Epithelial cell of esophagus (primary cell): ENCODE measurements at places on chromosomes 7 and 10.

GRCh38 chr10:127934383-127934782 is 27.5 kb downstream of the PTPRE start:
- DNase-seq = no peak

DNA sequence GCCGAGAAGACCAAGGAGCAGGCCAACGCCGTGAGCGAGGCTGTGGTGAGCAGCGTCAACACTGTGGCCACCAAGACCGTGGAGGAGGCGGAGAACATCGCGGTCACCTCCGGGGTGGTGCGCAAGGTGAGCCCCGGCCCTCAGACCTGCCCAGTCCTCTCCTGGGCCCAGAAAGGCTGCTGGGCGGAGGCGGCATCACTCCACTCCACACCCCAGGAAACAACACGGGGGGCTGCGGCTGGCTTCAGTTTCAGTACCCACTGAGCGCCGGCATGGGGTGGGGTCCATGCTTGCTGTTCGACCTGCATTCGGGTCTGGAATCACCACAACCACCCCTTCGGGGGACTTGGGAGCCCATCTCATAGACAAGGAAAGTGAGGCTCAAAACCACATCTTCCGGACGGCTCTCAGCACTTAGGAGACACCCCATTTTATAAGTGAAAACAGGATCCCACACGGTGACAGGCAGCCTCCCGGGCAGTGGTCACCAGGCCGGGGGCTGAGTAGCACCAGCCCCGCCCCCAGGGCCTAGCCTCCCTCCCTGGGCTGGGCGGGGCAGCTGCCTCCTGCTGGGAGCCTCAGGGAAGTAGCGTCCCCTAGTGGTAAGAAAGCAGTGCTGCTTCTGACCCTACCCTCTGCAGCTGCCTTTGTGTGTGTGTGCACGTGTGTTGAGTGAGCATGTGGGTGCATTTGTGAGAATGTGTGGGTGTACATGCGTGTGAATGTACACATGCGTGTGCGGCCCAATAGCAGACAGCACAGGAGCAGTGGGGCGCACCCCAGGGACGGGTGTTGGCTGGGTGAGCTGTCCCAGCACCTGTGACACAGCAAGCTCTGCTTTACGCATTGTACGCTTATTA is 1.8 kb downstream of the SNCG start:
- peak; percentile 76 for DNase-seq

- DNase-seq = peak; percentile 45
Observed at GRCh38 chr7:157228864-157229422, 90.2 kb downstream of the UBE3C start.

DNA sequence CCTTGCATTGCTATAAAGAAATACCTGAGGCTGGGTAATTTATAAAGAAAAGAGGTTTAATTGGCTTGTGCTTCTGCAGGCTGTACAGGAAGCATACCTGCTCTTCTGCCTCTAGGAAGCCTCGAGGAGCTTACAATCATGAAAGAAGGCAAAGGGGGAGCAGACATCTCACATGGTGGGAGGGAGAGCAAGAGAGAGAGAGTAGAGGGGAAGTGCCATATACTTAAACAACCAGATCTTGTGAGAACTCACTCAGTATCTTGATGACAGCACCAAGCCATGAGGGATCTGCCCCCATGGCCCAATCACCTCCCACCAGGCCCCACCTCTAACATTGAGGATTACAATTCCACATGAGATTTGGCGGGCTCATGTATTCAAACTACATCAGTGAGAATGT is 79.1 kb upstream of the HECW1 start:
- no peak for DNase-seq

- DNase-seq = peak; percentile 84
Observed at GRCh38 chr10:116427671-116428070, at the start of gene PNLIPRP3. PNLIPRP3 (plus strand) TSS chr10:116427847; CDS start chr10:116428013, 166 bp downstream.

DNA sequence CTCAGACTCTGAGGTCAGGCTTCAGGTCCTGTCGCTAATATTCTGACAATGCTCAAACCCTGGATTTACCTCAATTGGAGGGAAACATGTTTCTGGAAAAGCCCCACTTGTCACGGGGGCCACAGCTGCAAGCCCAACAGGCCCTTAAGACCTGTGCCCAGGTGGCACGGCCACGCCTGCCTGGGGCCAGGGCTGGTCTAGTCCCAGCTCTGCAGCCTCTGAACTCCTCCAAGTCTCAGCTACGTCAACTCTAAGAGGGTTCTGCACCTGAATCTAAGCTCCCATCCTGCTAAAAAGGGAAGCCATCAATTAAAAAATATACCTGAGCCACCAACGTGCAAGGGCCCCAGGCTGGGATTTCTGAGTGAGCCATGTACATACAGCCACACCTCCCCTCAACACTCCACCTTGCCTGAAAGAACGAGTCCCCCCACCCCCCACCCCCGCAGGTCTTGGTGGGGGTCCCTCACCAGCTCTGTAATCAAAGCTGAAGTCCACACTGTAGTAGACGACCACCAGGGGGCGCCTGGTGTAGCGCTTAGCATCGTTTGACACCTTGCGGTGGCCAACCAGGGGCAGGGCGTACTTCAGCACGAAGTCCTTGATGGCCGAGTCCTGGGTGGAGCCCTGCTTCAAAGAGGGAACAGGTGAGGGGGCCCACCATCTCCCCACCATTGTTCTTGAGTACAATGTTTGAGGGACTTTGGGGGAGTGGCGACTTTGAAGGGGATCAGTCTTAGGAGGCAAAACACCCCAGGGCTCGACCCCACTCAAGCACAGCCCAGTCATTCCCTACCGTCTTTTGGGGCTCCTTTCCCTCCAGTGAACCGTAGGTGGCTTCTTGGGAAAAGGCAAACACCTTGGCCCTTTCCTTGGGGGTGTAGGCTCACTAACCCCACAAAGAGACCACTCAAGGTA is 22.6 kb downstream of the PDIA4 start:
- peak; percentile 66 for DNase-seq

DNA sequence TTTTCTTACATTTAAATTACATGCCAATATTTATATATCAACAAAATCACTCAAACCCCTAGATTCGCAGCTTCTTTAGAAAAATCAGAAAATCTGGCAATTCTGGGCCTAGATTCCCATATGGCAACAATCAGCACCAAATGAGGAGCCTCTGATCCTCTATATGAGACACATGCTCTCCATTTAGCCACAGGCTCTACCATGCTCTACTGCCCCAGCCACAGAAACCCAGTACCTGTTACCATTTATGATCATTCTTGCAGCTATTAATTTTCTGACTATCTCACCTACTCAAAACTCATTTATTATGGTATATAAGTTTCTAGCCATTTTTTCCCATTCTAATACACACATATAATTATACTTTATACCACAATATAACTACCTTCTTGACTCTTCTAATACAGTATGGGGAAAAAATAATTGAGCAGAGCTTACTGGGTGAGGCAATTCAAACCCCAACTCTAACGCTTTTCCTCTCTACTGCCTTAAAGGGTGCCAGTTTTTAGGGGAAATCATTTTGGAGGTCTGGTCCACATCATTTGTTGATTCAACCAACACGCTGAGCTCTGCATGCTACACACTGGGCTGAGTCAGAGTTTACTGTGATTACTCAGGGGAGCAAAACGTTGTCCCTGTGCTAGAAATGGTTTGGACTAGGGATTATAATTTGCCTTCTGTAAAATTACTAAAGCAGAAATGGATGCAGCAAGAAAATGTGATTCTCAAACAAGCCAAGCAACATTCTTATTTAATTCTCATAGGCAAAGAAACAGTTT is 11.6 kb downstream of the PDLIM1 start:
- peak; percentile 77 for DNase-seq

DNA sequence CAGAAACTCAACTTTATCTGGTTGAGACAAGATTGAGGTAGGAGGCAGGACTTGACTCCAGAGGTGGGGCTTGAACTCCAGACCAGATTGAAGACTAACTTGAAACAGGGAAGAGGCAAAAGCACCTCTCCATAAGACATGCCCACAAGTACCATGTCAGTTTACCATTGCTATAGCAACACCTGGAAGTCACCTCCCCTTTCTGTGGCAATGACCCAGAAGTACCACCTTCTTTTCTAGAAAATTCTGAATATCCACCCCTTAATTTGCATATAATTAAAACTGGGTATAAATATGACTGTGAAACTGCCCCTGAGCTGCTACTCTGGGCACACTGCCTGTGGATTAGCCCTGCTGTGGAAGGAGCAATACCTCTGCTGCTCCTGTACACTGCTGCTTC is 4.9 kb upstream of the TOMM7 start:
- DNase-seq = no peak

- no peak for DNase-seq
Observed at GRCh38 chr10:15141136-15142054, 27.1 kb downstream of the NMT2 start.

DNA sequence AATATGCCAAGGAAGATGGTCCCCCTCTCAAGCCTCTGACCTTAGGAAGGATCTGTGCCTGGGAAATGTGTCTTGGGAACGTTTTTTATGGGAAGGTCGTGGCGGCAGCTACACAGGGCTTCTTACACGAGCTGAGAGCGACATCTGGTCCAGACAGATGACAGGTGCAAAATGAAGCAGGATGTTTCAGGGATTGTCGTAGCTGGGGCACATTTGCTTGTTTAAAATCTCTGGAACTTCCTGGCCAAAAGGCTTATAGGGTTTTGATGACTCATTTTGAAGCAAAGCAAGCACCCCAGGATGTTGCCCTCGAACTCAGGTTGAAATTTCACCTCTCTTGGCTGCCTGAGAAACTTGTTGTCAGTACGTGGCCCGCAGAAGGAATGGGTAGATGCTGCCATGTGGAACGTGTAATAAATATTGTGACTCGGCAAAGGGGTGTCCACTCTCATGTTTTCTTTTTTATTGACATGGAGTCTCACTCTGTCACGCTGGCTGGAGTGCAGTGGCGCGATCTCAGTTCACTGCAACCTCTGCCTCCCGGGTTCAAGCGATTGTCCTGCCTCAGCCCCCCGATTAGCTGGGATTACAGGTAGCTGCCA is 117.5 kb downstream of the CAMK1D start:
- DNase-seq = no peak

- DNase-seq = no peak
Observed at GRCh38 chr10:113382691-113383090, 170.2 kb upstream of the HABP2 start.

GRCh38 chr10:86400705-86401587 is 34.4 kb upstream of the GRID1 start:
- DNase-seq = peak; percentile 60

- DNase-seq = no peak
Observed at GRCh38 chr10:114051714-114052113, 8.0 kb downstream of the ADRB1 start.

DNA sequence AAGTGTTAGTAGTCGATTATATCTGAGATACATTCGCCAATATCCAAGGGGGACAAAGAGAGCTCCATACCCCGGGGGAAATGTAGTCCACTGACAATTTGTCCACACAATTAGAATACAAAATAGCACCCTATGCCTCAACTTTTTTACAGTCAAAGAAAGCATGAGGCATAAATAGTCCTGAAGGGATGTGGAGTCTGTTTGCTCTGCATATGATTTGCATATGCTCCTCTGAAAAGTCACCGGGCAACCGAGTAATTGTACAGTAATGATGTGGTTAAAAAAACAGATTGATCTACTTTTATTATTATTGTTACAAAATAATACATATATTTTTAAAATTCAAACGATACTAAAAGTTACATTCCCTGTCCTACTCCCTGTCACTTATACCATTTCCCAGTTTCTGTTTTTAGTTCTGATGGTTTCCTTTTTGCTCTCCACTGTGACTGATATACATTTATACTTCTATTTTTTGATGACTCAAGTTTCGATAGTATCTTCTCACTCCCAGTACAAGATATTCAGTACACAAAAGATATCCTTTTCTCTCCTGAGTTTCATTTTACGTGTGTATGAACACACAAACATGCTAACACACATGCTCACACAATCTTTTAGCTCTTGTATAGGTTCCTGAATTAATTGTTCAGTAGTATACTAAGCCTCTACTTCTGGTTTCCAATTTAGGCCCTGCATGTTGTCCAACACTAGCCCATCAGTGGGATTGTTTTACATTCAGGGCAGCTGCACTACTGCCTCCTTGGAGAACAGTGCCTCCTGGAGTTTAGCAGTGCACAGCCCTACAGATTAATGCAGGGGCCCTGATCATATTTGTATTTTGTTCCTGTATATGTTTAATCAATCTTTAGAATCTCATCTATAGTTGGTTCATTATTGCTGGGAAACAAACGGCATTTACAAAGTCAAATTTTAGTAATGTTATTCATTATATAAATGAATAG is 130.9 kb downstream of the TES start:
- peak; percentile 32 for DNase-seq

DNA sequence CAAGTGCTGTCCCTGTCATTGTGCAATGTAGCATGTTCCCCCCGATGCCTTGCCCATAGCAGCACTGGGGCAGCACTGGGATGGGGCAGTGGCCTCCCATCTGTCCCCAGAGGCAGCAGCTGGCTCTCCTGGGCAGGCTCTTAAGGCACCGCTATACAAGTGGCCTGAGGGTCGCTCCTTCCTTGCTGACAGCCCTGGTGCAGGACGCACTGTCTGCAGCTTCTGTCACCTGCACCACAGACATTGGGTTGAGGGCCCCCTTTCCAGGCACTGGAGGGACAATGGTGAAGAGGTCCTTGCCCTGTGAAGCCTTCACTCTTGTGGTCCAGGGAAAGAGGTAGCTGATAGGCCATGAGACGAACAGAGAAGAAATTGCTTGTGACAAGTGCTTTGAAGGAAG is 10.6 kb downstream of the CPSF4 start:
- no peak for DNase-seq

DNA sequence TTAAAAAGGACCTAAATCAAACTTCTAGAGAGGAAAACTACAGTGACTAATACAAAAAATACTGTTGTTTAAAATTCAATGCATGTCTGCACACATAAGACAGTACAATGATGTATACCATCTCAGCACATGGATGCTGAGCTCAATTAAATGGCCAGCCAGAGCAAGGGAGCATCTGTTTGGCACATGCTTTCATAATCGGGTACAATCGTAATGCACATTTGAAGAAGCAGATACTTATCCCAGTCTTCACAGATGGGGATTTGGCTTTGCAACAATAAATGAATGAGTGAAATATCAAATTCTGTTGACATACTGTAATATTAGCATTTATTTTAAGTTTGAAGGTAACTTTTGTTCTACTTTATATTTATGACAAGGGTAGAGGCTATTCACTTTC is 187.8 kb downstream of the CRPPA start:
- DNase-seq = no peak

GRCh38 chr7:13179775-13180523 is 492.5 kb downstream of the ARL4A start:
- DNase-seq = no peak

DNA sequence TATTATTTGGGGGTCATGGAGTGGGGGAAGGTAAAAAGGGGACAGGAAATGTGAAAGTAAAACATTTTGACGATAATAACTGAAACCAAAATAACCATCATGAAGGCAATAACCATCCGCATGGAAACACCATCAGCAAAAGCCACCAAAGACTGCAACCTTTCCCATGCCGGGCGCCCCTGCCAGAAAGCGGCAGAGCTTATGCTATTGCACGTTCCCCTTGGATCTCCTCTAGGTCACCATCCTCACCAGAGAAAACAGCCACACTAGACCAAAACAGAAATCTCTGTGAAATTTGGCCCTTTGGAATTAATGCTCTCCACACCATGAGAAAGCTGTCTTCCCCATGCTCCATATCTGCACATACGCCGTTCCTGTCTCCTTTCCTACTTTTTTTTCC is 31.1 kb downstream of the DRGX start:
- no peak for DNase-seq
